ENCODE measurements at places on chromosomes 5 and 9. TPM values are rescaled to one million over a fixed set of nuclear protein-coding genes. Genes with fewer than 3 reads are reported as not detected.

Gene TAF11L10
- total RNA-seq = not detected

Gene SLC36A2
- not detected for total RNA-seq

Gene SPATA31A3
- not detected for total RNA-seq

Gene GRK6
- 22.9 TPM for total RNA-seq
